Activated CD4-positive, alpha-beta T cell treated with anti-CD3 and anti-CD28 coated beads for 4 hours (primary cell): ENCODE measurements at places on chromosomes 2 and 18.

GRCh38 chr2:7034303-7034702 is 117.1 kb downstream of the RNF144A start:
- no peak for DNase-seq

DNA sequence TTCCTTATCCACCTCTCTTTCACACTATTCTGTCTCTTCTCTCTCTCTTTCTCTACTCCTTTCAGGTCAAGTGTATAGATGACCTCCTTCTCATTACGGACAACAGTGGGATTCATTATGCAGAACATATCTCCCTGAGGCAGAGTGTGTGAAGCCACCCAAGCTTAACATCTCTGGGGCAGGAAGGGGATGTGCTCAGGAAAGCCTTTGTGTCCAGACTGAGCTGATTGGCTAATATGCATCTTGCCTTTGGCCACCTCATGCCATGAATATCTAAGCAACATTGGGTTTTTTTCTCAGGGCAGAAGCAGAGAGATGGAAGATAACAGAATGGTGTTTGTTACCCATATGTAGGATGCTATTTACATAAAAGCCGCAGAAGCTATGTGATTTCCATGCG is 211.4 kb upstream of the LRRTM1 start:
- no peak for DNase-seq

GRCh38 chr2:28322051-28322450 is 70.6 kb upstream of the FOSL2 start:
- DNase-seq, result no peak

DNA sequence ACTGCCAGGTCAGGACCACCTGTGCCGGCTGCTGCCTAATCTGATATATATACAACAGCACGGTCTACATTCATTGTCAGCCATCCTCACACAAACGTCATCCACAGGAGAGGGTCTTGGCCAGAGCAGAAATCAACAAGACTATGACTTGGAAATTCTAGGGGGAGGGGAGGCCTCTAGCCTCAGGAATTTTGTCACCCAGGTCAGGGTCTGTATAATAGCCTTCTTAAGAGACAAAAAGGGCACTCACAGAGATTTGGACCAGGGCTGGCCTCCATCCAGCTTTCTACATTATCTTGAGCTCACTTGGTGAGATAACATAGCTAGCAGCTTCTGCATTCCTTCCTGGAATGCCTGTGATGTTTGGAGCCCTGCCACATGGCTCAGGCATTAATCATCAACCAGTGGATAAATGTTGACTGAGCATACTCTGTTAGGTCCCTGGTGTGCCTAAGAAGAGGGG is 50.4 kb upstream of the CTIF start:
- DNase-seq, result no peak

DNA sequence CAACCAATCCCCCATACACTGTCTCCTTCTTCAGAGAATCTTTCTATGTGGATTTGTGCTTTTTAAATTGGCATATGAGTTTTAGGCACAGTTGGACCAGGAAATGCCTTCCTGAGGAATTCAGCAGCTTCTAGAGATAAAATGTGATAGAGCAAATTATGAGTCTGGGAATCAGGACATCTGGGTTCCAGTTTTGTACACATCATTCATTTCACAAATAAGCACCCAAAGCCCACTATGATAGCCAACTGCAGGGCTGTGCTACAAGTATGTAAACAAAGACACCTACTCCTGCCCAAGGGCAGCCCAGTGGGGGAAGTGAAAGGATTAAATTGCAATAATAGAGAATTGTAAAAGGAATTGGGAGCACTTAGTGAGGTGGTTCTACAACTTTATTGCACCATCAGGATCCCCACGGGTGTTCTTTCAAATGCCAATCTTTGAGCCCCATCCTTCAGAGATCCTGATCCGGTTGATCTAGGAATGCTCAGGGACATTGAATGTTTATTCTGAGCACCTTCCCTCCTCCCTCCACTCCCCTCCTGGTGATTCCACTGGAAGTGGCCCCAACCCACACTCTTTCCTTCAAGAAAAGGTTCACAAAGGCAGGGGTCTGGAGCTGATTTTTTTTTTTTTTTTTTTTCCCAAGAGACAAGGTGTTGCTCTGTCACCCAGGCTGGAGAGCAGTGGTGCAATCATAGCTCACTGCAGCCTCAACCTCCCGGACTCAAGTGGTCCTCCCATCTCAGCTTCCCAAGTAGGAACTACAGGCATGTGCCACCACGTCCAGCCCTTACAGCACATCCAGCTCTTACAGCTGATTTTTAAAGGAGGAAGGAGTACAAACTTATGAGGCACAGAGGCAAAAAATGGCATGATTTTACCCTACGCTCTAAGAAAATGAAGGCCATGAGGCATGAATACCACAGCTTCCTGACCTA is 11.1 kb upstream of the KCMF1 start:
- no peak for DNase-seq

GRCh38 chr18:25516121-25516520 is 164.2 kb upstream of the ZNF521 start:
- DNase-seq, result no peak

DNA sequence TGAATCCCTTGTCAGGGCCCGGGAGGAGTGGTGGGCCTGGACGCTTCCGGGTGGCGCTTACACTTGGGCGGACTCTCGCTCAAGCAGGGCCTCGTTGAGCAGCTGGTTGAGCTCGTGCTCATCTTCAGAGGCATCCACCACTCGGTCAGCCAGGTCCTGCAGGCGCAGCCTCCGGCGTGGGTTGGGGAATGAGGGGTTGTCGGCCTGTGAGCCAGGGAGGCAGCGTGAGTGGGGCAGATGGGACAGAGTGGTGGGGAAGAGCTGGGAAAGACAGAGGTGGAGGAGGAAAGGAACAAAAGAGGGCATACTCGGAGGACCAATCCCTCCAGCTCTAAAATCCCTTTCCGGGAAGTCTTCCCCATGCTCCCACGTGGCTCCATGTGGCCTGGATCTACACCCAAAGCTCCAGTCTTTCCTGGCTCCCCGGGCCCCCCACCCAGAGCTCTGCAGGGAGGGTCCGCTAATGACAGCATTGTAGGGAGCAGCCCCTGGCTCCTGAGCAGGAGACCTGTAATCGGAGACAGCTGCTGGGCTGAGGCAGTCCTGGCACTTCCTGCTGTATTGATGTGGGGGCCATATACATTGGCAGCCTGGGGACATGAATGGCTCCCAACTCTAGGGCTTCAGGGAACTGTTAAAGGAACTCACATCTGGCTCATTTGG is 41.6 kb downstream of the CENPO start:
- no peak for DNase-seq

DNA sequence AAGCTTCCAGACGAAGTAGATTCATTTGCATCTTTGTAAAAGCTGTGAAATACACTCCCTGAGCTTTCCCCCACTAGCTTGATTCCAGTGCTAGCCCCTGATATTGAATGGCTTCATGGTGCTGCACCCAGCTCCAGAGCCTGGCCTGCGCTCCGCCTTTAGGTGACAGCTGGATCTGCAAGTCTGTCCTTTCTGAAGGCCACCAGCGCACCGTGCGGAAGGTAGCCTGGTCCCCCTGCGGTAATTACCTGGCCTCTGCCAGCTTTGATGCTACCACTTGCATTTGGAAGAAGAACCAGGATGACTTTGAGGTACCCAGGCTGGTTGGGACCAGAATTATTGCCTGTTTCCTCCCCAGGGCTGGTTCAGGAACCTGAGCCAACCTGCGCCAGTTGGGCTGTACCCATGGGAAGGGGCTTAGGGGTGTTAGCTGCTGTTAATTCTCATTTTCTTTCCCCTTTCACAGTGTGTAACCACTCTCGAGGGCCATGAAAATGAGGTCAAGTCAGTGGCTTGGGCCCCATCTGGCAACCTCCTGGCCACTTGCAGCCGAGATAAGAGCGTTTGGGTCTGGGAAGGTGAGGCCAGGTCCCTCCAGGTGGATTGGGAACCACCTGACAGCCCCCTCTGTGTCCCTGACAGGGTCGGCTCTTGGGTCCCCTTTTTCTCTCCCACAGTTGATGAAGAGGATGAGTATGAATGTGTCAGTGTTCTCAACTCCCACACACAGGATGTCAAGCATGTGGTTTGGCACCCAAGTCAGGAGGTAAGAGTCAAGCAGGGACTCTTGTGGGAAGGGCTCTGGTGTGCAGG is 1.3 kb downstream of the CIAO1 start:
- DNase-seq, result peak; percentile 22

- DNase-seq, result no peak
These were observed 10.6 kb downstream of the LYPD6B start for GRCh38 chr2:149049142-149049541.

DNA sequence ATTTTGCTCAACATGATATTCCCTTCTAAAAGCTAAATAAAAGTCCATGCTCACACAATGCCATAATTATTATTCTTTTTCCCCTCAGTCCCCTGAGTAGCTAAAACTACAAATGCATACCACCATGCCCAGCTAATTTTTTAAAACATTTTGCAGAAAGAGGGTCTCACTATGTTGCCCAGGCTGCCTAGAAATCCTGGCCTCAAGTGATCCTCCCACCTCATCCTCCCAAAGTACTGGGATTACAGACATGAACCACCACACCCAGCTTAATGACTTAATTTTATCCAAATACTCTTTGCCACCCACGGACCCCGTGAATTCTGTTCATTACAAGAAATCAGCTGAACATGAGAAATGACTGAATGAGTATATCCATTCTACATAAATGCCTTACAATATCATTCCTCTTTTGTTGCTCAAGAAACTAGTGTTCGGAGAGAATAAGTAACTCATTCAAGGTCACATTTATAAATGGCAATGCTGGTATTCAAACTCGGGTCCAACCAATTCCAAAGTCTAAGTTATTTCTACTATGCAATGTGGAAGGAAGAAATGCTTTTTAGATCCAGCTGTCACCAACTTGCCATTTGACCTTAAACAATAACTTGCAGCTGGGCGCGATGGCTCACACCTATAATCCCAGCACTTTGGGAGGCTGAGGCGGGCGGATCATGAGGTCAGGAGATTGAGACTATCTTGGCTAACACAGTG is 59.8 kb downstream of the NOL10 start:
- no peak for DNase-seq

DNA sequence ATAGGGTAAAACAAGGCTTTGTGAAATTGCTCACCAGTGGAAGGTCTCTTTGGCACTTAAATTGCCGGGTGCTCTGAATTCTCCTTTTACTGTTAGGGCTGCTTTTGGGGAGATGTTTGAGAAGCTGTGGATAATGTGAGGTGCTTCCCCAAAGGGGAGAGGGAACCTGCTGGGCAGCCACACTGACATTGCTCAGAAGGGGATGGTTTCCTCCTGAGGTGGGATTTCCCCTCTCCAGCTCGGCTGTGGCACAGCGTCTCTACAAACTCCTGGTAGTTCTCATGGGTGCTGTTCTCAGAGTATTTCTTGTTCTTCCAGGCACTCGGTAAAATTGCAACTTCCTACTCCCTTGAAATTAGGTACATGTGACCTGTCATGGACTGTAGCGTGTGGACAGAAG is 124.2 kb downstream of the LPIN1 start:
- DNase-seq, result no peak

DNA sequence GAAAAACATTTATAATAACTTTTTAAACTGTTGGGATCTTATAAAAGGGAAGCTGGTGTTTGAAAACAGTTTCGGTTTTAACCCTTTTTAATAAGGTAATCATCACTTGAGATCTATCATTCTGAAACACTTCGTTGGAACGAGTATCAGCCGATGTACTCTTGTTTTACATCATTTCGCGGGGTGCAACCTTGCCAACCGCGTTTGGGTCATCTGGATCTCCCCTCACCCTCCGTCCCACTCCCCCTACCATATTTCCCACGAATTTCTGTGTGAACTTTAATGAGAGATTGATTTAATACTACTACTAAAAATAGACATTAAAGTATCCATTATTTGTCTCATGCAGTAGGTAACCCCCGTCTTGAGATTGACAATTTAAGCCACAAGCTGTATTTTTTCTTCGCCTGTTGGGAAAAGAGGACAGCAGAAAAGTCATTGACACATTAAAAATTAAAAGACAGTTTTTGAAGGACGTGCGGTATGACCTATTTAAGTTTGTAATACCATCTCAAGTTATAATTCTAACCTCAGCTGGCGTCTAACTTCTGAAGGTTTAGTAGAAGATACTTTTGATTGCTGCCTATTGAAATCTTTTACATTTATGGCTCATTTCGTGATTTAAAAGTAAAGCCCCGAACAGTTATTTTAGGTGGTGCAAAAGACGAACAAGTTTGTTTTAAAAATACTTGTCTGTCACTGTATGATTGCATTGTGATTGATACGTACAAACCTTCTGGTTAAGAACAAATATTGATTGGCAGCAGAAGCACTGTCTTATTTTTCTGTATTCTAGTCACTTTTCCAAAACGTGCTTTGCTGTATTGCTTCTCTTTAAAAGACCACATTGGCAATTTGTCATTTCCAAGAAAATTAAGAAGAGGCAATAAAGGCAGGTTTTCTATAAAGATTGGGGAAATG is 1.5 kb downstream of the CREB1 start:
- DNase-seq, result no peak

DNA sequence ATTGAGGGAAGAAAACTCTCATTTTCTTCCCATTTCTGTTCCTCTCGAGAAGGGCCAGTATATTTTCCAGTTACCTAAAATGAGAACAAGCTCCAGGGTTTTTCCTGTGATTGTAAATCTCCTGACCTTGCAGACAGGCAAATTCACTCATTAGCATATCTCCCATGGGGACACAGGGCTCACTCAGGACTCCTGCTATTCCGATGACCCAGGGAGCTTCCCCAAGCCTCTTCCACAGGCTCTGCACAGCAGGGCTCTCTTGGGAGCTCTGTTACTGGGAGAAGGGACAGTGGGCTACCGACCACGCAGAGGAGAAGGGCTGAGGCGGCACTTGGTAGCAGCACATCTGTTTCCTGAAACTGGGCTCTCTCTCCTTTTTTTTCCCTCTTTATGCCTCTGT is 135.2 kb upstream of the CAPN13 start:
- no peak for DNase-seq

DNA sequence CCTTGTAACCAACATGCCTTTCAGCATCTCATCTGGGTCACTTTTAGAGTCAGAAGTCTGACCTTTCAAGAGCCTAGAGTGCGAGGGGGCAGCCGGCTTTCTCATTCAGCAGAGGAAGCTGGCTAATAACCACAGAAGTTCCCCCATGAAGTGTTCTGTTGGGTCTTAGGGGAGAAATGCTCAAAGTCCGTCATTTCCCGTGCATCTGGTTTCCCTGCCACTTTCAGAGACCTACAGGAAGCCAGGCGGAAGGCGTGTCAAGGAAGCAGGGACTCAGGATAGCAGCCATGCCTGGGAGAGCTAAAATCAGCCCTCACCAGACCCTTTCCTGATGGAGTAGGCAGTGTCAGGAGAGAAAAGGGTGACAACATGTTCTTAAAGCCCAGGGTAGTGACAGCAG is 301.8 kb upstream of the ID2 start:
- DNase-seq, result no peak

- no peak for DNase-seq
These were observed 30.9 kb upstream of the COL5A2 start for GRCh38 chr2:189210250-189211087.

DNA sequence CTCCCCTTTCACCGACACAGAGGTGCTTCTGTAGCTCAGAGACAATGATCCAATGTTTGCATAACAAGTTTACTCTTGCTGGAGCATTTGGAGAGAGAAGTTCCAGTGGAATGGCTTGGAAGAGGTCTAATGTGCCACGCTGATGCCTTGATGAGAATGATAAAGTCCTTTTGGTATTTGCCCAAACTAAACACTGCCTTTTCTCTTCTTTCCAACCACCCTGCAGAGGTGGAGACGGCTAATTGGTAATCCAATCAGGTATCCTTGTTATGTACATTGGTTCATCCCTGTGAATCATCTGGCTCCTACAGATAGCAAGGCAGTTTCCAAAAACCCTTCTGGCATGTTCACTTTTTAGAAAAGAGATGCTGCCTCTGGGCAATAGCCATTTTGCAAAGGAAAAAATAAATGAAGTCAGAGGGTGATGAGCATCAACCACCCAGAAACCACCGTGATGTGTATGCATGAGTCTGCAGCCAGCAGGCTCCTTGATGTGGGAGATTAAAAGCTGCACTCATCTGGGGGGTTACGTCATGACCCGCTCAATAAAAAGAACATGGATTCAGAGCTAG is 40.6 kb downstream of the KIAA2012 start:
- DNase-seq, result no peak
